Activated B cell treated with CpG ODN at 0.5 μM for 24 hours (primary cell): ENCODE measurements at places on chromosomes 6 and 20. TPM values are rescaled to one million over a fixed set of nuclear protein-coding genes. Genes with fewer than 3 reads are reported as not detected.

GRCh38 chr6:2942914-2943563 lies 28.3 kb downstream of the SERPINB6 start:
- DNase-seq: no peak

GRCh38 chr20:51871943-51872342 lies 69.6 kb upstream of the SALL4 start:
- no peak for DNase-seq

DNA sequence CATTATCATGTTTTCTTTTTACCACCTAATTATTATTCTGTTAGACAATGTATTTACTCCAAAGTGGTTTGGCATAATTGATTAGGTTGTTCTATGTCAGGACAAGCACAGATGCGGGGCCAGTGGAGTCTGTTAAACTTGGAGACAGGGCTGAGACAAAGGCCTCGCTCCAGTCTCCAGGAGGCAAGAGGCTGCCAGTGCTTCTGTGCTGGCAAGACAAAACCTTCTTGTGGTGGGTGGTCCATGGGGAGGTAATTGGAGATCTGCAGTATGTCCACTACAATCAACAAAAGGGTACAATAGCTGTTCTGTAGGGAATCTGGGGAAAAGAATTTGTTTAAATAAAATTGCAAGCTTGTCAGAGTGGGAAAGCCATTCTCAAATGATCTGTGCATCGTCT lies 677.2 kb upstream of the SLC35B3 start:
- no peak for DNase-seq

DNA sequence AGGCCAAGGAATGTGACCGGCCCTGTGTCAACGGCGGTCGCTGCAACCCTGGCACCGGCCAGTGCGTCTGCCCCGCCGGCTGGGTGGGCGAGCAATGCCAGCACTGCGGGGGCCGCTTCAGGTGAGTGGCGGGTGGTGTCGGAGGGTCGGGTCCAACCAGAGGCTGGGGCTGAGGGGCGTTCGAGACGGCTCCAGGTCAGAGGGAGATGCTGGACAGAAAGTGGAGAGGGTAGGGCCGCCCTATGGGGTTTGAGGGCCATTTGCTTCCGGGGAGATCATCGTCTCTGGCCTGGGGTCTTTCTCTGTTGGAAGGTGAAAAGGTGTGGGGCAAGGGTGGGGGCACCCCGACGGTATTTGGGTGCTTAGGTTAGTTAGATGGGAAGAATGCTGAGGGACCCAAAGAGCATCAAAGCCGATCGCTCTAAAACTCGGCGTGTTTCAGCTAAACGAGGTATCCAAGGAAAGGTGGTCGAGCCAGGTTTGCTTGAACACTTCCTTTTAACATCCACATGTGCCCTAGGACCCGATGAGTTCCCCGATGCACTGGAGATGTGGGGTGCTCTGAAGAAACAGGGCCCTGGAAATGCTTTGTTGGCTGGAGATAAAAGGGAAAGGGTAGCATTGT lies 691 bp downstream of the ATRN start:
- DNase-seq: no peak

- no peak for DNase-seq
Measured at GRCh38 chr6:151001387-151002056, 136.0 kb downstream of the MTHFD1L start.

DNA sequence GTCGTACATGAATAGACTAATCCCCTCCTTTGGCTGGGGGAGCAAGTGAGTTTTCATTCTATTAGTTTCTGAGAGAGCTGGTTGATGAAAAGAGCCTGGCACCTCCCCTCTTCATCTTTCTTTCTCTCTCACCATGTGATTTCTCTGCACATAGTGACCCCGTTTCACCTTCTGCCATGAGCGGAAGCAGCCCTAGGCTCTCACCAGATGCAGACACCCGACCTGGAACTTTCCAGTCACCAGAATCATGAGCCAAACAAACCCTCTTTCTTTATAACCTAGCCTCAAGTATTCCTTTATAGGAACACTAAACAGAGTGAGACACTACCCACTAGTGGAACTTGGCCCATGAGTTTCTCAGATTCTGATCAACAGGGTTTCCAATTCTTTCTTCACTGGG lies 16.4 kb downstream of the OTOR start:
- DNase-seq: no peak

- DNase-seq: no peak
Measured at GRCh38 chr6:109139109-109139508, 43.8 kb downstream of the CEP57L1 start.

GRCh38 chr6:121748376-121748775 lies 312.9 kb downstream of the GJA1 start:
- DNase-seq: no peak

- no peak for DNase-seq
Measured at GRCh38 chr6:16592223-16592911, 168.9 kb downstream of the ATXN1 start.

DNA sequence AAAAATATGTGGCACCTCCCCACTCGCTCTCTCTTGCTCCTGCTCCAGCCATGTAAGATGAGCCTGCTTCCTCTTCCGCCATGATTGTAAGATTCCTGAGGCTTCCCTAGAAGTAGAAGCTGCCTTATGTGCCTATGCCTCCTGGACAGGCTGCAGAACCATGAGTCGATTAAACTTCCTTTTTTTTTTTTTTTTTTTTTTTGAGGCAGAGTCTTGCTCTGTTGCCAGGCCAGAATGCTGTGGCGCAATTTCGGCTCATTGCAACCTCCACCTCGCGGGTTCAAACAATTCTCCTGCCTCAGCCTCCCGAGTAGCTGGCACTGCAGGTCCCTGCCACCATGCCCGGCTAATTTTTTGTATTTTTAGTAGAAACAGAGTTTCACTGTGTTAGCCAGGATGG lies 112.5 kb downstream of the FAM217A start:
- DNase-seq: no peak

GRCh38 chr6:45814772-45815171 lies 200.9 kb downstream of the CLIC5 start:
- no peak for DNase-seq

- DNase-seq: no peak
Measured at GRCh38 chr6:73348550-73349204, 5.4 kb downstream of the DPPA5 start.

- no peak for DNase-seq
Measured at GRCh38 chr20:64261138-64261537, 5.6 kb downstream of the PCMTD2 start.

GRCh38 chr20:41643504-41643938 lies 25.3 kb upstream of the CHD6 start:
- DNase-seq: no peak

DNA sequence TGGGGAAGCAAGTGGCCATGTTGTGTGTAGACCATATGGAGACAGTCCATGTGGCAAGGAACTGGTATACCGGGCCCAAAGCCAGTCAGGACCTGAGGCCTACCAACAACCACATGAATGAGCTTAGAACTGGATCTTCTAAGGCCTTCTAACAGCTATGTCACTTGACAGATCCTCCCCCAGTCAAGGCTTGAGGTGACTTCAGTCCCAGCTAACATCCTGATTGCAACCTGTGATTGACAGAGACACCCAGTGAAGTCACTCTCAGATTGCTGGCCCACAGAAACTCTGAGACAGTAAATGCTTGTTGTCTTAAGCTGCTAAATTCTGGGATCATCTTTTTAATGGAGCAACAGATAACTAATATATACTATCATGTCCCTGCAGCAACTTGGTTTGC lies 32.9 kb downstream of the AHI1 start:
- no peak for DNase-seq

DNA sequence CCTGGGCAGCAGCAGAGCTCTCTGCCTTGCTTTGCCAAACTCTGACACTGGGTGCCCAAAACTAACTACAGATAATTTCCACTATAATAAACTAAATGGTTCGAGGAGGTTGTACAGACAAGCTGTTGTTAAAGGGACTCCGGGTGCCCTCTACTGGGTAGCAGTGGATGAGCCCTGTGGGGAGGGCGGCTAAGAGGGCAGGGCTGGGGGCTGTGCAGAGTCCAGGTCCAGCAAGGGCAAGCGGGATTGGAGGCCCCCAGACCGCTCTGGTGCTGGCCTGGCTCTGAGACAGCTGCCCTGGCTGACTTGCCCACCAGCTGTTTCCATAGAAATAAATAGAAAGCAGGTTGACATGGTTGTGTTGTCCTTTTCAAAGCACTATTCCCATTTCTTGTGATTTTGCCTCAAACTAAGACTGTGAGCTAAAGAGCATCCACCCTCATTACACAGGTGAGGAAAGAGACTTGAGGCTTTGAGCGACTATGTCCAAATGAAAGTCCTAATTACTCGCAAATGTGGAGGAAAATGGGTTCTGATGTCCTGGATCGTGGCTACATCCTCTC lies 167.6 kb upstream of the CST7 start:
- DNase-seq: no peak

- no peak for DNase-seq
Measured at GRCh38 chr6:31615748-31616147, 714 bp downstream of the AIF1 start.

DNA sequence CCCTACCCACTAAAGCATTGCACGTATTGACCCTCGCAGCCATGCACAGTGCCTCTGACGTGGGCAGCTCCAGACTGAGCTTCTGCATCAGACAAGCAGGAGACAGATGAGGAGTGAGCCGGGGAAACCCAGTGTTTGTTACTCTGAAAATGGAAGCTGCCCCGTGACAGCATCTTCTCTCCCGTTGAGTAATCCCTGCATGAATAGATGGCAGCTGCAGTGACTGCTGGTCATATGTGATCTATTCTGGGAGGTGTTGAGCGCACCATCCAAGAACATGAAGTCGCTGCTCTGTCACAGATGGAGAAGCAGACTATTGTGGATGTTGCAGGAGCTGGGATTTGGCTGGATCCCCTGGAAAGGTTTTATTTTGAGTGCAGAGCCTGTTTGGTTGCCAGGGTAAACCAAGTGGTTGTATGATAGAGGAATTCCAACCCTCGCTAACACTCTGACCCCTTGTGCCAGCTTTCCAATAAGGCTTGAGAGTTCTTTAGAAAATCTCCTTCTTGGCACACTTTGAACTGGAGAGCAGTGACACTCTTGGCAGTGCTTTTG lies 242.2 kb downstream of the NRN1 start:
- no peak for DNase-seq

GRCh38 chr6:155186052-155186658 lies 77.7 kb upstream of the CLDN20 start:
- no peak for DNase-seq

GRCh38 chr6:20416567-20417345 lies 15.1 kb downstream of the E2F3 start:
- DNase-seq: no peak

DNA sequence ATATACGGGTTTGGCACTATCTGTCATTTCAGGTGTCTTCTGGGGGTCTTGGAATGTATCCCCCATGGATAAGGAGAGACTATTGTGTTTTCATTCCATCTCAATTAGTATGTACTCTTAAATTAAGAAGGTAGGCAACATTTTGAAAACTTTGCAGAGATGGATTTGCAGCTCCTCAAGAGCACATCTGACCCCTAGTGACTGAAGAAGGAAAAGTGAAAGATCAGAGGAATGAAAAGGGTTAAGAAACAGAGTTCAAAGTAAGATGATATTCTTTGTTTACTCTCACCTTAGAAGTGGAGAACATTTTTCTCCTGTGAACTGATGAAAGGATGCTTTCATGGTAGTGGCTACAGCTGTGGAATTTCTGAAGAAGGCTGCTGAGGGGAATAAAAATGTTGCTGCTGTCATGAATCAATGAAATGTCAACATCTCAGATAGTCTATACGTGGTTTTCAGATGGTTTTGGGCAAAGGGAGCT lies 41.5 kb downstream of the SH3BGRL2 start:
- no peak for DNase-seq

- no peak for DNase-seq
Measured at GRCh38 chr20:17676942-17677341, 5.1 kb downstream of the RRBP1 start.

- no peak for DNase-seq
Measured at GRCh38 chr6:40778918-40779317, 191.8 kb upstream of the LRFN2 start.

GRCh38 chr6:96420294-96420693 lies 101.3 kb upstream of the UFL1 start:
- DNase-seq: no peak

DNA sequence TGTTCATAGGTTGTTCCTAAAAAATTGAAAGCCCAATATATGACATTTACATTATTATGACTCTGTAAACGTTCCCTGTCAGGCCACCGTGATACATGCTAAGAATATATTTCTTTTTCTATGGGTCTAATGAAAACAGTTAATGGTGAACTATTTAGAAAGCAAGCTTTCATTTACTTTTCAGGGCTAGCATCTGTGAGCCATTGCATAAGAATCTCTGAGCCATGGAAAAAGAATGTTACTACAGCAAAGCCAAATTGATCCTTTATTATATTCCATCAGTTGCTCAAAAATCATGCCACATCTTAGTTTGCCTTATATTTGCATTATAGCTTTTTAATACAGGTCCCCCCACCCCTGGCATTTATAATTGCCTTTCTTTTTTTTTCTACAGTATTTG lies 275.5 kb downstream of the ZFAND3 start:
- DNase-seq: no peak

GRCh38 chr6:13395272-13396237 lies 67.2 kb upstream of the TBC1D7 start:
- DNase-seq: no peak

DNA sequence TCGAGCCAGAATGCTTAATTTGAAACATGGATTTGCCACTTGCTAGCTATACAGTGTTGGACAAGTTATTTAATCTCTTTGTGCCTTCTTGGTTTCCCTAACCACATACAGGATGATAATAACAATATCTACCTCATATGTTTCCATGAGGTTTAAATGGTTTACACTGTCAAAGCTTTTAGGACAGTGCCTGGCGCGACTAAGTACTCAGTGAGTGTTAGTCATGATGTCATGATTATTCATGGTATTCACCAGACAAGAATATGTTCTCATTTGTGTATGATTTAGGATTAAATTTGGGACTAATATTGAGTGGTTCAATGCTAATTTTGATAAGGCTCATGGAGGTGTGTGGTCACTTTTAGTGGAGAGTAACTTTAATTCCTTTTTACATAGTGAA lies 167.4 kb downstream of the EYA4 start:
- no peak for DNase-seq

GRCh38 chr20:57317789-57318371 lies 11.7 kb upstream of the SPO11 start:
- DNase-seq: no peak

HLA-DPA1 gene
- total RNA-seq: 718 and 730 TPM in 2 replicates

IRF4 gene
- total RNA-seq: 417 and 426 TPM in 2 replicates

FOXA2 gene
- not detected in 2 replicates for total RNA-seq

PRSS16 gene
- 0.73 and 0.91 TPM in 2 replicates for total RNA-seq

IL17A gene
- not detected in 2 replicates for total RNA-seq

CDS2 gene
- total RNA-seq: 32.4 and 37.4 TPM in 2 replicates

MED20 gene
- total RNA-seq: 21.1 and 22.2 TPM in 2 replicates

FNDC11 gene
- total RNA-seq: 0.78 and 1.3 TPM in 2 replicates

DDR1 gene
- total RNA-seq: 16.8 and 18.7 TPM in 2 replicates

SOX4 gene
- 3.4 and 3.5 TPM in 2 replicates for total RNA-seq

AGER gene
- total RNA-seq: 23.5 and 30.8 TPM in 2 replicates

SLC25A27 gene
- total RNA-seq: 0.29 and 0.78 TPM in 2 replicates
